ENCODE measurements at places on chromosomes 12 and 14.

- DNase-seq, result peak; percentile 69
These were observed 28.0 kb downstream of the NELL2 start for GRCh38 chr12:44847888-44848702.

- DNase-seq, result no peak
These were observed 26.5 kb downstream of the MAX start for GRCh38 chr14:65075628-65076325.

GRCh38 chr14:24310646-24311604, at the start of gene LTB4R:
LTB4R (plus strand) TSS chr14:24311502; CDS start chr14:24315652, 4,150 bp downstream.
- peak; percentile 77 for DNase-seq

- DNase-seq, result no peak
These were observed 74.7 kb downstream of the GPR65 start for GRCh38 chr14:88079624-88080023.

DNA sequence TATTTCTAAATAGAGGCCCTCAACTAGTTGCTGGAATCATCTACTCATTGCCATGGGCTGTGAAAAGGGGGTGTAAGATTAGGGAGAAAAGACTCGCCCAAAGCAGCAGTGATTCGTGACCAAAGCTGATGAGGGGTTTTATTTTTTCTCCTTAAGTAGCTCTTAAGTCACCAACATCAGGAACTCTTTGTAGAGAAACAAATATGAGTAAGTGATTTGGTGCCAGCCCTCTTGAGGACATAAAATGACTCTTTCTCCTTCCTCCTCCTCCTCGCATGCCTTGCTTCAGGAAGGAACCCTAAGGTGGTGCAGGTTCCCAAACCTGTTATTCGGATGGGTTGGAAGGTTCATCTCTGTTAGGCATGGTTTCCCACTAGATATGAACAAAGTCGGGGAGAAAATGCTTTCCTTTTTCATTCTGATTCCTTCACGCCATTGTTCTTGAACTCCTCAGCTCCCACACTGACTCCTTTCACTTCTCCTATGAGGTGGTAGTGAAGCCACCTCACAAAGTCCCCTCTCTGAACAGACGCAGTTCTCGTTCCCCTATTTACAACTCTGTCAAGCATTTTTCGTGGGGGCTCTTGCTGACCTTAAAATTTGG, 113.4 kb downstream of the ETV6 start:
- no peak for DNase-seq

- DNase-seq, result peak; percentile 16
These were observed 581 bp downstream of the PAPOLA start for GRCh38 chr14:96502621-96503305.

DNA sequence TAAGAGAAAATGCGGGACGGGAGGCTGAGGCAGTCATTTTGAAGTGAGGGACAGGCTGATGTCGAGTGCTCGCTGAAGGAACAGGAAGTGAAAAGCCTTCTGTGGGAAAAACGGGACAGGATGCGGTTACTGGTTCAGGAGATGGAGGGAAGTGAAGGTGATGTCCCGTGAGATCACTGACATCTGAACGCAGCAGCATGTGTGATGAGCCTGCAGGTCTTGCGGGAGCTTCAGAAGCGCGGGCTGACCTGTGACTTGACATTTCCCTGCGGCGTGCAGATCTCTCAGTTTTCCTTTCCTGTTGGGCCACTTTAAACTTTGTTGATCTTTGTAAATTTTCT, 77.8 kb downstream of the DDX51 start:
- peak; percentile 37 for DNase-seq

DNA sequence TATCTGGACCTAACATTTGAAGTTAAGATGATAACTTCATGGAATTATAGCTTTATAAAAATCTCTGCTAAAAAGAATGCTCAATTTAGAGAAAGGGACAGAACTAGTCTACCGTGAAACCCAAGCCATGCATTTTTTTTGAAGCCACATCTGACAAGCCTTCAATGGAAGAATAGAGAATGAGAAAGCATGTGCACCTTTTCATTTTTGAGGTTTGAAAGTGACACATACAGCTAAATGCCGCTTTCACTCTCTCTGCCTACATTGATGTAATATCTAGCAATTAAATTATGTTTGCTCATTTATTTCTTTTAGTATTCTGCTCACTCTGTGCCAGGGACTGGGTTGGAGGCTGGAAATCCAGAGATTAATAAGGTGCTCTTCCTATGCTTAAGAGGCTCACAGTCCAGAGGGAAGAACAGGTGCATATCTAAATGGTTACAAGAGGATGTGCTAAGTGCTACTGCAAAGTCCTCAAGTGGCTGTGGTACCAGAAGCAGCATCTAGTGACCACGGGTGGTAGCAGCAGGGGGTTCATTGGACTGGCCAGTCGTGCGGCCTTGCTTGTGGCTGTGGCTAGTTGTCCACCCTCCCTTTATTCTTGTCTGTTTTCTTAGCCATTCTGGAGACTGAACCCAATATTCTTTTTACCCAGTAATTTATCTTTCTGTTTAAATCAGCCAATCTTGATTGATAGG, 60.4 kb downstream of the PPP1R36 start:
- DNase-seq, result no peak

DNA sequence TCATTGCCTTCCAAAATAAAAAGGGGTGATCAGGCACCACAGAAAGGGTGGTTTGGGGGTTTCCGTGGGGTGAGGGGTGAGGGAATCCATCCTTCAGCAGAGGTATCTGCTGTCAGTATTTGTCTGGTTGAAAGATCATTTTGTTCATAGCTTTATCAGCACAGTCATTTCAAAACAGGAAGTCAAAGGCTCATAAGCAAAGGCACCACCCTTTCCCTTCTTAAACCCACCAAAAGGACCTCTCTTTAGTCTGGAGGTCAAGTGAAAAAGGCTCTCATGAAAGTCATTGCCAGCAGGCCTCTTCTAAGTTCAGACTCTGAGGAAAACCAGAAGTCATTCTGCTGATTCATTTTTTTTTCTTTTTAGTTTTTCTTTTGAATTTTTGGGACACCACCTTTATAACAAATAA, 6.2 kb downstream of the CHST11 start:
- peak; percentile 50 for DNase-seq

DNA sequence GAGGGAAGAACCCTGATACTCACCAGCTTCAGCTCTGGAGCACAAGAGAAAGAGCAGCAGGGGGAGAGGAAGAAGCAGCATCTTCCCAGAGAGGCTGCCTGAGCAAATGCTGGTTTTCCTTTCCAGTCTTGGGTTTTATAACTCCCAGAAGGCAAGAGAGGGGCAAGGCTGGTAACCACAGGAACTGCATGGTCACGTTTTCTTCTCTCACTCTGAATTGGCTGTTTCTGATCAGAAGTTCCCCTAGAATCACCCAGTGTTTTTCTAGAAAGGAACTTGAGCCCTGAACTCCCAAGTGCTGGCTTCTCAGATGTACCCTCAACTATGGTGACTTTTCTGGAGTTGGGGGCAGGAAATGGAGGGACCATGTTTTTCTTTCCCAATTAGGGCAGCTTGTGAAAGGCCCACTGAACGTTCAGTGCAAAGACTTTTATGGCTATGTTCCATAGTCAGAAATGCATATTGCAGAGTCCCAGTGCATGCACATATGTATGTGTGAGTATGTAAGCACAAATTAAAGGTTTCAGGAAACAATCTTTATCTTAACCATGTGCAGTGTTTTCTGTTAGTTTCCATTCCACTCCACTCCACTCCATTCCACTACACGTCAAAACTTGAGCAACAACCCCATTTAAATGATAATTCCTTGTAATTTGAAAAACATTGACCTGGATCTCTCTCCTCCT, at the start of gene CMA1:
CMA1 (minus strand) TSS at position 111 of the 686 bp plus-strand sequence; CDS start at position 81, 30 bp downstream.
- DNase-seq, result no peak

- DNase-seq, result no peak
These were observed 274.9 kb upstream of the DIO3 start for GRCh38 chr14:101286271-101287018.

DNA sequence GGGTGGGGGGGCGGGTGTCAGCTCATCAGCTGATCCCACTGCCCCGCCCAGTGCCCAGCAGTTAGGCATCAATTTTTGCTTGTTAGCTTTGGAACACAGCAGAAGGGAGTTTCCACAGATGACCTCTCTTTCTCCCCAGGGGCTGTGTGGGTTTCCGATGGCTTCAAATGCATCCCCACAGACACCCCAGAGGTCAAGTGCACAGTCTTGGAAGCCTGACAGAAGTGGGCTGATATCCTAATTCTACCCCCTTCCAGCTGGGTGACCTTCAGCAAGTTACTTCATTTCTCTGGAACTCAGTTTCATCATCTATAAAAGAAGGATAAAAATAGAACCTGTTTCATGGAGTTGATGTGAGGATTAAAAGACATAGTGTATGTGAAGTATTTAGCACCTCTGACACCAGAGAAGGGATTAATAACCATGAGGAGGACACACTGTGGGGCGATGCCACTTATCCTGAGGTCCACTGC, 22.0 kb downstream of the TTC9 start:
- no peak for DNase-seq

DNA sequence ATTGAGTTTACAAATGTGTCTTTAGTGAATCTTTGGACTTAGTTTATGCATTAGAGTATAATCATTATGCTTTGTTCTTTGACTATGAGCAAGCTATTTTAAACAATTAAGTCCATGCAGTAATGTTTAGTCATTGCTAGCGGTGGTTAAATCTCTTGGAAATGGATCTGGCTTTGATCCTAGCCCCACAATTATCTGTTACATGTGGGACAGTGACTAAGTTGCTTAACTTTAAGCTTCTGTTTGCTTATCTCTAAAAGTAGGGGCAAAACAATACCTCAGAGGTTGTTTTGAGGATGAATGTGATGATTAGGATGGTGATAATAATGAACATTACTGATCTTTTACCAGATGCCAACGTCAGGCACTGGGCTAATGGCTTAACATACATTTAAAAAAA, 124.2 kb downstream of the NPAS3 start:
- DNase-seq, result no peak

GRCh38 chr14:90659156-90659555, 157.1 kb downstream of the TTC7B start:
- no peak for DNase-seq
